ENCODE measurements at places on chromosomes 11 and 22. TPM values are rescaled to one million over a fixed set of nuclear protein-coding genes. Genes with fewer than 3 reads are reported as not detected.
A peak's percentile ranks its signal among the peaks of the same experiment; 100 is the strongest.

The C11orf86 gene
- total RNA-seq = not detected

The DDI1 gene
- total RNA-seq = not detected

The DKK3 gene
- 23.9 TPM for total RNA-seq

The PAX6 gene
- total RNA-seq = 215 TPM

The SAA2 gene
- not detected for total RNA-seq

DNA sequence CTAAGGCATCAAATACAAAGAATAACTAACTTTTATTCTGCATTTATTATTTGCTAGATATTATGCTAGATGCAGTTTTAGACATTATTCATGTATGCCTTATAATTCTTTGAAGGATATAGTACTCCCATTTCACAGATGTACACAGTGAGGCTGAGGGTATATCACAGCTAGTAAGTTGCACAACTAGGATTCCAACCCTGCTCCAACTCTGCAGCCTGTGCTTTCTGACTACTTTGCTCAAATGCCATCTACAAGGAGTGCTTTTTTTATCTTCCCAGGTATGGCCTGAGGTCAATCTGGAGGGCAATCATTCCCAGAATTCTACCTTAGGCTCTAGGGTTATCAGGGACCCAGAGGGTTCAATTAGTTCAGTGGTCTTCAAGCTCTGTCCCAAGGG, 28.4 kb downstream of the NUP160 start:
- no peaks in the 10 kb centered on the region for H3K4me1 ChIP-seq
- no peak overlapping the region for H3K4me3 ChIP-seq
- DNase-seq = no peak
- no peak overlapping the region for H3K27ac ChIP-seq
- no peaks in the 10 kb centered on the region for H3K27me3 ChIP-seq

GRCh38 chr22:19448076-19448607, 631 bp upstream of the C22orf39 start:
- peak overlapping the region; percentile 43 for H3K27ac ChIP-seq
- H3K4me1 ChIP-seq = peaks cover 14% of the 10 kb centered on the region
- no peaks in the 10 kb centered on the region for H3K27me3 ChIP-seq
- DNase-seq = peak; percentile 60
- H3K4me3 ChIP-seq = peak overlapping the region; percentile 81

- no peak for DNase-seq
- no peak overlapping the region for H3K27ac ChIP-seq
- H3K27me3 ChIP-seq = peaks cover 40% of the 10 kb centered on the region
- no peaks in the 10 kb centered on the region for H3K4me1 ChIP-seq
These were observed 30.6 kb upstream of the ATXN10 start for GRCh38 chr22:45640941-45641621.

DNA sequence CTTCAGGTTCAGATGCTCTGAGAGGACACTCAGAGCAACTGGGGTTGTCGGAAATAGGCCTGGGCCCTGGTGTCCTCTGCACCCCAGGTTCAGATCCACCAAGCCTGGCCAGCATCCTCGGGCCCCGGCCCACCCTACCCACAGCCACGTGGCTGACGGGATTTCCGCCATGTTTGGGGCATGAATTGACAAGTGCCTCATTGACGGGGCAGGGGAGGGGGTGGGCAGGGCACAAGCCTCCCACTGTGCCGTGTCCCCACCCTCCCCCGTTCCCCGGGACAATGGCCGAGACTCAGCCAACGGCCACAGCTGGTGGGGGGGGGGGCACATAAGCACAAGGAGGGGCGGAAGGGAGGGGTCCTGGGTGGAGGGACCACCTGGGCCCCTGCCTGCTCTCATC, 8.5 kb downstream of the MYRF start:
- H3K4me3 ChIP-seq = no peak overlapping the region
- peaks cover 19% of the 10 kb centered on the region for H3K4me1 ChIP-seq
- DNase-seq = no peak
- no peaks in the 10 kb centered on the region for H3K36me3 ChIP-seq

- H3K27ac ChIP-seq = no peak overlapping the region
- H3K4me1 ChIP-seq = no peaks in the 10 kb centered on the region
- H3K27me3 ChIP-seq = peaks cover 88% of the 10 kb centered on the region
- no peak overlapping the region for H3K4me3 ChIP-seq
These were observed 108.6 kb downstream of the KCNQ1OT1 start for GRCh38 chr11:2590965-2591754.

GRCh38 chr11:68683536-68684384, 584 bp upstream of the GAL start:
- peak overlapping the region; percentile 58 for H3K4me3 ChIP-seq
- DNase-seq = no peak
- peaks cover 9% of the 10 kb centered on the region for H3K4me1 ChIP-seq
- H3K27me3 ChIP-seq = peaks cover 71% of the 10 kb centered on the region
- no peak overlapping the region for H3K27ac ChIP-seq

GRCh38 chr11:97048481-97048880, 658.7 kb downstream of the JRKL start:
- H3K36me3 ChIP-seq = no peaks in the 10 kb centered on the region
- no peaks in the 10 kb centered on the region for H3K4me1 ChIP-seq
- H3K27ac ChIP-seq = no peak overlapping the region
- no peak for DNase-seq
